ENCODE measurements at places on chromosomes 5 and 9.

GRCh38 chr5:149901511-149901910 lies 43.1 kb downstream of the PDE6A start:
- DNase-seq: no peak

DNA sequence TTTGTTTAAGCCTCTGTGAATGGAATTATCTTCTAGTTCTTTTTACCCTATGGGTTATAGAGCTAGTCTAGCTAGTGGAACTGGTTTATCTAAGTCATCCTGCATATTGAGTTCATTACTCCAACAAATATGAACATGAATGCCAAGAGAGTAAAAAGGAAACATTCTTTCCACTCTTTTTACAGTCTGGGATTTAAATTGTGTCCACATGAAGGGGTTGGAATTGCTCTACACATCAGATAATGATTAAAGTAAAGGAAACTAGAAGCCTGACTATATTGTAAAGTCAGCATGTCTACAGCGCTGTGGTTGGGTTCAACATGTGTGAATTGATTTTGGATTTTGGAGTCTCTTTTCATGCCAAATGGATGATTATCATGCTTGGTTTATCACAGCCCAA lies 173.1 kb downstream of the CCDC171 start:
- no peak for DNase-seq

DNA sequence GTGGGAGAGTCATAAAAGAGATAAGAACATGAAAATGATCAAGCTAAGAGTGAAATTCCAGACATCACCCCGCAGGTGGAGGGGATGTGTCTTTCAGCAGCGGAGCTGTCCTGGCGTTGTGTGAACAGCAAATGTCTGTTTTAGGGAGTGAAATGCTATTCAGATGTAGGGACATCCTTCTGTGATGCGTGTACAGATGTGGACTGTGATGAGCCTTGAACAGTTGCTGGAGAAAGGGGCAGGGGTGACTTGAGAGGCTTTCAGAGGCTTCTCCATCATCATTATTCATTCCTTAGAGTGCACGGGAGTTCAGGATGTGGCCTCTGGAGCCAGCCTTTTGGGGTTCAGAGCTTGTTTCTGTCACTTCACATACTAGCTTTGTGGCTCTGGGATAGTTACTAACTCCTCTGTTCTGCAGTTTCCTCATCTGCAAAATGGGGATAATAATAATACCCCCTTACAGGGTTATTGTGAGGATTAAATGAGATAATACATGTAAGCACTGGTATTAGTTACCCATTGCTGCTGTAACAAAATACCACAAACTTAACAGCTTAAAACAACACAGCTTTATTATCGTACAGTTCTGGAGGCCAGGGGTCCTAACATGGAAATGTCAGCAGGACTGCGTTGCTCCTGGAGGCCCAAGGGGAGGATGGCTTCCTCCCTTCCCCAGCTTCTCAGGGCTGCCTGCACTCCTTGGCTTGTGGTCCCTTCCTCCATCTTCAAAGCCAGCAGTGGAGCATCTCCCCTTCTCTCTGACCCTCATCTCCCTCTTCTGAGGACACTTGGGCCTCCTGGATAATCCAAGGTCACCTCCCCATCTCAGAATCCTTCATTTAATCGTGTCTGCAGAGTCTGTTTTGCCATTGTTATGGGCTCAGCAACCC lies 9.4 kb downstream of the TRAF1 start:
- DNase-seq: no peak

GRCh38 chr9:120711354-120711753 lies 2.9 kb downstream of the MEGF9 start:
- peak; percentile 35 for DNase-seq

DNA sequence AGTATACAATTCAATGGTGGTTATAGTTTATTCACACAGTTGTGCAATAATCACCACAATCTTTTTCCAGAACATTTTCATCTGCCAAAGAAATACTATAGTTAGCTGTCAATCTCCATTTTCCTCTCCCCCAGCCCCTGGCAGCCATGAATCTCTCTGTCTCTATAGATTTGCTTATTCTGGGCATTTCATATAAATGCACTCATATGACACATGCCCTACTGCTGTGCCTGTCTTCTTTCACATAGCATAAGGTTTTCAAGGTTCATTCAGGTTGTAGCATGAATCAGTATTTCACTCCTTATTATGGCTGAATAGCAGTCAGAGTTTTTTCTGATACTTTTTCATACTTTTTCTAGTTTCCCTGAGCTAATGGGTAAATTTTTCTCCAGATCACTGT lies 127.6 kb downstream of the HSPA4 start:
- no peak for DNase-seq

DNA sequence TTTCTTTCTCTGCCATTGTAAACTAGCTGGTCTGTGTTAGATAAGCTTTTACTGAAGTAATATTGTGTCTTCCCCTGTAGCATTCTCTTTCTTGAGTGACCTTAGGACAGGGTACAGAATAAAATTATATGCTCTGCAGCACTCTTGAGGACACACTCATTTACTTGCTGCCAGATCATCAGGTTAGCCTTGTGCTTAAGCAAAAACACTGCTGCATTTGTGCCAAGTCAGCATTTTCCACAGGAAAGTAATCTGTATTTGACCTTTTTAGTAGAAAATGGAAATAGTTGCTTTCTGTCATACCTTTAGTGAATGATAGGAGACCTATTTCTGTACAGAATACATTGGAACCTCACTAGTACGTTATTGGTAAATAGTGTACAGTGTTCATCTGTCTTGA lies 54.2 kb downstream of the LMNB1 start:
- no peak for DNase-seq

DNA sequence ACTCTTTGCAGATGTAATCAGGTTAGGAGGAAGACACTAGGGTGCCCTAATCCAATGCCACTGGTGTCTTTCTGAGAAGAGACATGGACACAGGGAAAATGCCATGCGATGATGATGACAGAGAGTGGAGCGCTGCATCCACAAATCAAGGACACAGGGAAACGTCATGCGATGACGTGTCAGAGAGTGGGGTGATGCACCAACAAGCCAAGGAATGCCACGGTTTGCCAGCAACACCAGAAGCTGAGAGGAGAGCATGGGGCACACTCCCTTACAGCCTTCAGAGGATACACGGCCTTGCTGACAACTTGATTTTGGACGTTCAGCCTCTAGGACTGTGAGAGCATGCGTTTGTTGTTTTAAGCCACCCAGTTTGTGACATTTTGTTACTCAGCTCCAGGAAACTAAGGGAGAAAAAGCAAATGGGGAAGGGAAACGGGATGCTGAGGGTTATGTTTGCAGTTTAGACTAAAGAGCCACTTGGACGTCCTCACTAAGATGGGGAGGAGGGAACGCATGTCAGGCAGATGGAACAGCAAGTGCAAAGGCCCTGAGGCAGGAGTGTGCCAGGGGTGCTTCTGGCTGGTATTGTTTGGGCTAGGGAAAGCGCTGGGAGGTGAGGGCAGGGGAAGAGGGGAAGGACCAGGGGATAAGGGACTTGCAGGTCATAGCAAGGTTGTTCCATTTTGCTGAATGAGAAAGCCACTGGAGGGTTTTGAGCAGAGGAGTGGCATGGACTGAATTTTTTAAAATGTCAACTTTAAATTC lies 2.5 kb upstream of the TENT4A start:
- no peak for DNase-seq

- no peak for DNase-seq
Measured at GRCh38 chr9:91776409-91777291, 173.4 kb downstream of the ROR2 start.

DNA sequence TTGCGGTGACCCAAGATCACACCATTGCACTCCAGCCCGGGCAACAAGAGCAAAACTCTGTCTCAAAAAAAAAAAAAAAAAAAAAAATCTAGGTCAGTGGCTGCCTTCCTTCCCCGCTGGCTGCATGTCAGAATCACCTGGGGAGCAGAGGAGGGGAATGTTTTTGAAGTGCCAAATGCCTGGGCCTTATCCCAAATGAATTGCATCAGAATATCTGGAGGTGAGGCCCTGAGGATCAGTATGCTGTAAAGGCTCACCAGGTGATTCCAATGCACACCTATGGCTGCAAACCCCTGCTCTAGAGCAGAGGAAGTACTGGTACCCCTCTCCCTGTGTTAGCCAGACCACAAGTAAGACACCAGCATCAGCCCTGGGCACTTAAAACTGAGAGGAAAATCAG lies 44.7 kb upstream of the GABRP start:
- DNase-seq: no peak

All from SK-MEL-5 (cell line).